ENCODE measurements at places on chromosomes 7 and 10.

DNA sequence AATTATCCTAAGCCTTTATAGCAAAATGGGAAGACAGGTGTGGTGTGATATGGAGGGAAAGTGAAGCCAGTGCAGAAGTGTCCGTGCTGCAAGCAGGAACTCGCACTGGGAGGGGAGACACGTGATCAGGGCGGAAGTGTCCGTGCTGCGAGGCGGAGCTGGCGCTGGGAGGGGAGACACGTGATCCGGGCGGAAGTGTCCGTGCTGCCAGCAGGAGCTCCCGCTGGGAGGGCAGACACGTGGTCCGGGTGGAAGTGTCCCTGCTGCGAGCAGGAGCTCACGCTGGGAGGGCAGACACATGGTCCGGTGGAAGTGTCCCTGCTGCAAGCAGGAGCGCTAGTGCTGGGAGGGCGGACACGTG is 40.5 kb upstream of the PRKAR1B start:
- no peak for DNase-seq

DNA sequence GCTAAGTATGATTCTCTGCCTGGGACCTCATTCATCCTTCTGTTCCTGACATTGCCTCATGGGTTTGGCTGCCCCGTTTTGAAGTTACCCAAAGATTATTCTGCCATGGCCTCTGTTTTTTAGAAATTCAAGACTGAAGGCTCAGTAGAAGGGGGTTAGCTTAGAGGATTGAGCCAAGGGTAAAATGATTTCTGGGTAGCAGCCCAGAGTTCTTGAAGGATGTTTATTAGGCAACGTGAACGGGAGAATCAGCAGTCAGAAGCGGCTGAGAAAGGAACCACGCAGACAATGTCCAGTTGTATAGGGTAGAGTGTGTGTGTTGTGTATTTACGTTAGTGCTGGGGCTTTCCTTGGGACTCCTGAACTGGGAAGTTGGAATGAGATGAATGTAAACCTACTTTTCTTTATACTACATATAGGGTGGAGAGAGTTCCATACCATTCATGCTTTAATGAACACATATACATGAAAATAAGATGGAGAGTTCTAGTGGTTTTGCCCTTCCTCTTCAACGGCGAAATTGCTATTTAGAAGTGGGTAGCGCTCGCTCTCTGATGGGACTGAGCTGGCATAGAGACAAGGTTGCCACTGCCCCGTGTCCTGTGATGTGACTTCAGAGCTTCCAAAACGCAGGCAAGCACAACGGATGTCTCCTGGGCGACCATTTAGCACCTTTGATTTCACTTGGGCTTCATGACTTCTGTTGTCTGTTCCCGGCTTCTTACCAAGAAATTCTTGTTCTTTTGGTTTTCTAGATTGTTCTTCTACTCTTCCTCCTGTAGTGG is 35.0 kb upstream of the IL15RA start:
- DNase-seq = no peak

- DNase-seq = no peak
Observed at GRCh38 chr10:79347894-79348639, 798 bp downstream of the PPIF start.

DNA sequence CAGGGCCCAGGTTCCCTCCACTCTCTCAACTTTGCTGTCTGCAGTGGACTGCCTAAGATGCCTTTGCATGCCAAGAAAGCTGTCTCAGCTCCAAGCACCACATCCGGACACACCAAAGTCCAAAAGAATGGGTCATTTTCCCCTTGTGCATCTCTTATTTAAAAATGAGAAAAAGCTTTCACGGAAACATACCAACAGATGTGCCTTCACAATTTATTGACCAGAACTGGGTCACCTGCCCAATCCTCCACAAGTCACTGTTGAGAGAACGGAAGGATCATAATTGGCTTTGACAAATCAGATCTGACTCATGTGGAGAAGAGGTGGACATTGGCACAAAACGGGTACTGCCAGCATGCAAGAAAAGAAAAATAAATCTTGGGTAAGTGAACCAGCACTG is 258.3 kb downstream of the SNX13 start:
- DNase-seq = no peak

GRCh38 chr10:29878492-29878891 is 180.9 kb downstream of the JCAD start:
- DNase-seq = no peak

- DNase-seq = peak; percentile 84
Observed at GRCh38 chr7:75878769-75879611, at the start of gene RHBDD2. TSS of gene RHBDD2 (plus strand) at chr7:75879034. CDS start at chr7:75879083, 49 bp downstream.

DNA sequence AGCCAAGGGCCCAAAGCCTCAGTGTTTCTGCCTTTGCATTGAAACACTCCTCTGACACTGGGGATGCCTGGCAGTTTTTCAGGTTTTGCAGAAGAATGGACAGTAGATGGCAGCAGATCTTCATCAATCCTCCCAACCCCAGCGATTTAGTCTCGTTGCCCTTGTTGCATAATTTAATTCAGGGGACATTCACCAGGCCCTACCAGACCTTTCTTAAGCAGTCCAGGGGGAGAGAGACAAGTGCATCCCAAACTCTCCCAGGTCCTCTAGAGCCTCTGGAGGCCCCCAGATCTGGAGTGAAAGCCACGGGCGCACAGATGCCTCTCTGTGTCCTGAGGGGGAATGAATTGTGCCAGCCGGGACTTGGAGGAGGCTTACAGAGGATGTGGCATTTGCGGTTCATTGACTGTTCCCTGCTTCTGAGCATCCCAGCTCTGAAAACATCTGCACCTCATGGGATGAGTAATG is 29.6 kb downstream of the MINDY4 start:
- DNase-seq = peak; percentile 48

GRCh38 chr10:15879058-15879457 is 18.8 kb upstream of the MINDY3 start:
- DNase-seq = no peak

DNA sequence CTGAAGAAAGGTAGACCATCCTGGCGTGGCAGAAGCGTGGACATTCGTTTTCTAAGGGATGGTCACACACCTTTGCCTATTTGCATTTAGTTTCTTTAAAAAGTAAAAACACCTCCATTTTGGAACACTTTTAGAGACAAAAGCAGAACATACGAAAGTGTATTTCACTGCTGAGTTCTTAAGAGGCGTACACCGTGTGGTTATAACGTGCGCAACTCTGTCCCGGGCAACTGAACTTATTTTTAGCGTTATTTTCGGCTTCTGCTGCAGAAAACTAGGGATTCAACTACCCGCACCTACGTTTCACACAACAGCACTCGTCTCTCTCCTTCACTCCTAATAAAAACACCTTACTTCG is 557 bp upstream of the LSM8 start:
- DNase-seq = no peak

DNA sequence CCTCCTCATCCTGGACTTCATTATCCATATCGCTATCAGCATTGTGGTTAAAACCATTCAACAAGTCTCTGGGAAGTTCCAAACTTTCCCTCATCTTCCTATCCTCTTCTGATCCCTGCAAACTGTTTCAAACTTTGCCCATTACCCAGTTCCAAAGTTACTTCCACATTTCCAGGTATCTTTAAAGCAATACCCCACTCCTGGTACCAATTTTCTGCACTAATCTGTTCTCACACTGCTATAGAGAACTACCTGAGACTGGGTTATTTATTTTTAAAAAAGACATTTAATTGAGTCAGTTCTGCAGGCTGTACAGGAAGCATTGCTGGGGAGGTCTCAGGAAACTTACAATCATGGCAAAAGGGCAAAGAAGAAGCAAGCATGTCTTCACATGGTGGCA is 147.3 kb downstream of the ARL4A start:
- DNase-seq = no peak

DNA sequence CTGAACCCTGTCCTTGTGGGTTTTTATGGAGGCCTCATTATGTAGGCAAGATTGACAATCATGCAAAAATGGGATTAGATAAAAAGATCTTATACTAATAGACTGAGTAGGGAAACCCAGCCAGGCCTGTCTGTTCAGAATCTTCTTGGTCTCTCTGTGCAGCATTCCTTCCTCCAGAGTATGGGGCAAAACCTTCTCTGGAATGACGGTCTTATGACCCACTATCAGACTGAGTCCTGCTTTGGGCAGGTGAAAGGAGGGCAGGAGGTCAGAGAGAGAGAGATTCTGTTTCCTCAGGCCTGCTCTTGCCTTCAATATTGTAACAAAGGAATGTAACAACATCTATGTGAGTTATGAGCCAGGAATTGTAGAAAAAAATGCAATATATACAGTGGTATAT is 182.6 kb downstream of the DNAJC1 start:
- no peak for DNase-seq

DNA sequence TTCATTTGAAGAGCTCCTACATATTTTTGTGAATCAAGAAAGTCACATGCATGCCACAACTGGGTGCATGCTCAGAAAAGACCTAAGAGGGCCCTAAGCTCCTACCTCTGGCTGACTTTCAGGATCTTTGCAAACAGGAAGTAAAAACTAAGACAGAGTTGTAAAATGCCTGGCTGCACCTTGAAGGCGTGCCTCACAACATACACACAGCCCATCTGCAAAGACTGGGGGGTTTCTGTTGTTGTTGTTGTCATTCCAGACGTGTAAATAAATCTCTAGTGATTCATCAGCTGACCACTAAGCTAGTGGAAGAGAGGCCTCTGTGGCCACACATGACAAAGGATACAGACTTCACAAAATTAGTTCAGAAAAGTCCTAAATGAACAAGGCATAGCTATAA is 31.8 kb downstream of the SMURF1 start:
- DNase-seq = no peak

DNA sequence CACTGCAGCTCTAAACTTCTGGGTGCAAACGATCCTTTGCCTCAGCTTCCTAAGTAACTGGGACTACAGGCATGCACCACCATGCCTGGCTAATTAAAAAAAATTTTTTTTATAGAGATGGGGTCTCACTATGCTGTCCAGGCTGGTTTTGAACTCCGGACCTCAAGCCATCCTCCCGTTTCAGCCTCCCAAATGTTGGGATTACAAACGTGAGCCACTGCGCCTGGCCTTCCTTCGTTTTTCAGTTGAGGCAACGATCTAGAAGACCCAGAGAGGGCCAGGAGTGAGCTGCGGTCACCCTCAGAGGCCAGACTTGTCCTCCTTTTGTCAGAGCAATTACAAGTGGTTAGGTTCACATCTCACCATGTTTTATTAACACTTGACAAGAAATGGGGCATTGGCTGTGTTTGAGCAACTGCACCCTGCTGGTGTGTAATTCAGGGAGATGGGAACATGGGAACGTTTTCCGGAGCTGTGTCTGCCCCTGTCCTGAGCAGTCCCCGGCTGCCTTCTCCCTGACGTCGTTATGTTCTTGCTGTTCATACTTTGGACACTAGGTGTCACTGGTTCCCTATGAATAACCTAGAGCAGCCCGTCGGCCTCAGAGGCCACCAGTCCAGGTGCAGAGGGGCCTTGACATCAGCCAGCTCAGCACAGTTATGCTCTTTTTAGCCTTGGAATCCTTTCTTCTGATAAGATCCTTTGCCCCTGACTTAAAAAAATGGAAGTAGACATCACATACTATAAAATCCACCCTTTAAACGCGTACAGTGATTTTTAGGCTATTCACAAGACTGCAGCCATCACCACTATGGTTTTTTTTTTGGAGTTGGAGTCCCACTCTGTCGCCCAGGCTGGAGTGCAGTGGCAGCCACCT is 375.0 kb downstream of the TYW1 start:
- DNase-seq = peak; percentile 27

DNA sequence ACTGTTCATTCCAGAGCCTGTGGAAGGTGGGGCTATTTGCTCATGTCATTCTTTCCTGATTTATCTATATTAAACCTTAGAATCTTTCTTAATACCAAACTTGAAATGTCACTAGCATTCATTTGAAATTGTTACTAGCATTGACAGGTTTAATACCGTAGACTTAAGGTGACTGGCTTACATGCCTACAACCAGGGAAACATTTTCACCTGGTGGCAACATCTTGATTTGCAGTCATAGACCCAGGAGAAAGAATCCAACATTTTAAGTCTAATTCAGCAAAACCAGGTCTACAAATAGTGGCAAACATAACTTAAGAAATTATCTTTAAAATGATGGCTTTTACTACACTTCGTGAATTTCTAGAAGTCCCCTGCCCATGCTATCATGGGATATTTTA is 353.7 kb downstream of the HTR7 start:
- no peak for DNase-seq

DNA sequence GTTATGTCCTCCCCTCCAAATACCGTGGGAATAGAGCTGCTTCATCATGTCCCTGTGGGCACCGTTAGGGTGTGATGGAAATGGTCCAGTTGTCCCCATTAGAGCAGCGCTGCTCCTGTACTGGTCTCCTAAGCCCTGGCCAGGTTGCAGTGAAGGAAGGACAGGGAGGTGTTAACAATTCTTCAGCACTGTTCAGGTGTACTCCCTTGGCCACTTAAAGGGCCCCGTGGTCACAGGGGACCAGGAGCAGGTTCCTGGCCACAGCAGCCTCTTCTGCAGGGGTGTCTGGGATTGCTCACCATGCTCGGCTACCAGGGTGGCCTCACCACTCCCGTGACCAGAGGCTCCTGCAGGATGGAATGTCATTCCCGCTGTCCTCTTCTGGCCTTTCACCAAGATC is 65.8 kb downstream of the MINDY4 start:
- DNase-seq = no peak

- no peak for DNase-seq
Observed at GRCh38 chr10:46520941-46521340, 35.5 kb downstream of the GPRIN2 start.

- no peak for DNase-seq
Observed at GRCh38 chr10:116973946-116974455, 31.0 kb downstream of the SHTN1 start.

GRCh38 chr7:55478700-55479099 is 93.6 kb downstream of the VOPP1 start:
- no peak for DNase-seq

GRCh38 chr7:50379082-50379481 is 71.1 kb downstream of the FIGNL1 start:
- DNase-seq = no peak

- no peak for DNase-seq
Observed at GRCh38 chr7:46568420-46569132, 647.5 kb upstream of the IGFBP3 start.

- no peak for DNase-seq
Observed at GRCh38 chr10:45379891-45380540, 6.0 kb downstream of the ALOX5 start.

GRCh38 chr7:151552352-151553028 is 32.8 kb upstream of the RHEB start:
- no peak for DNase-seq

GRCh38 chr7:87345962-87346371 is 503 bp downstream of the CROT start:
- no peak for DNase-seq
